ENCODE measurements at places on chromosomes 6 and 20.

GRCh38 chr20:22490287-22491193 is 93.8 kb downstream of the FOXA2 start:
- DNase-seq: no peak

DNA sequence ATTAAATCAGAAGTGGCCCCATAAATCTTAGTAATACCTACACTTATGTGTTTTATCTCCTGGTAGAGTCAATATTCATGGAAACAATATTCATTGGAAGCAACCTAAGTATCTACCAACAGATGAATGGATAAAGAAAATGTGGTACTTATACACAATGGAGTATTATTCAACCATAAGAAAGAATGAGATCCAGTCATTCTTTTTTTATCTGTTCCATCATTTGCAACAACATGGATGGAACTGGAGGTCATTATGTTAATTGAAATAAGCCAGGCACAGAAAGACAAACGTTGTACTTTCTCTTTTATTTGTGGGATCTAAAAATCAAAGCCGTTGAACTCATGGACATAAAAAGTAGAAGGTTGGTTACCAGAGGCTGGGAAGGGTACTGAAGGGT is 268.5 kb downstream of the ZFAND3 start:
- DNase-seq: no peak

DNA sequence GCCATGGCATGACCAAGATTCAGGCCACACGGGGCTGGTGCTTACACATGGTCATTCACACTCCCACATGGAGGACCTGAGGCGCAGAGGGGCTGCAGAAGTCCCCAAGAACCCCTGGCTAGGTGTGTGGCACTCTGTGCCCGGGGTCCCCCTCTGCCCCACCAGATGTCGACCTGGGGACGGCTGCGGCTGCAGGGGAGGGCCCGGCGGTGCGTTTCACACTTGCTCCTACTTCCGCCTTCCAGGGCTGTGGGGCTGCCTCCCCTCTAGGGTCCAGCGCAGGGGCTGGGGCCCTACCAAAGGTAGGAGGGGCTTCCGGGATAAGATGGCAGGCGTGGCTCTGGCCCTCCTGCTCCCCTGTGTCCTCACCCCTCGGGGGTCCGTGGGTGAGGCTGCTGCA is 81.1 kb upstream of the SLCO4A1 start:
- no peak for DNase-seq

GRCh38 chr6:11353921-11354389 is 121.5 kb upstream of the NEDD9 start:
- DNase-seq: peak; percentile 68

DNA sequence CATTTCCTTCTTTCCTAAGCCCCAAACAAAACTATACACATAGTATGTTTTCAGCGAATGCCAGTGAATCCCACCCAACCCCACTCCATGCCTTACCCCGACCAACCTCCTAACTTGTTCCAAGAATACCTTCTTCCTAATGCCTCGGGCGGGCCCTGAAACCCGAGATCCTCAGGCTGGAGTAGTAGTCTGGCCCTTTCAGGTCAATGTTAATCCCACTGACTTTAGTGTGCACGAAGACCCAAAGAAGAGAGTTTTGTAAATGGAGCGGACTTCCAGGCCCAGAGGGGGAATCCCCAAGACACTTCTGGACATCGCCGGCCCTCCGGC is 394 bp downstream of the YIPF3 start:
- DNase-seq: no peak

- no peak for DNase-seq
These were observed 71.5 kb upstream of the B3GAT2 start for GRCh38 chr6:71028236-71028876.
